ENCODE measurements at places on chromosomes 12 and 14.

DNA sequence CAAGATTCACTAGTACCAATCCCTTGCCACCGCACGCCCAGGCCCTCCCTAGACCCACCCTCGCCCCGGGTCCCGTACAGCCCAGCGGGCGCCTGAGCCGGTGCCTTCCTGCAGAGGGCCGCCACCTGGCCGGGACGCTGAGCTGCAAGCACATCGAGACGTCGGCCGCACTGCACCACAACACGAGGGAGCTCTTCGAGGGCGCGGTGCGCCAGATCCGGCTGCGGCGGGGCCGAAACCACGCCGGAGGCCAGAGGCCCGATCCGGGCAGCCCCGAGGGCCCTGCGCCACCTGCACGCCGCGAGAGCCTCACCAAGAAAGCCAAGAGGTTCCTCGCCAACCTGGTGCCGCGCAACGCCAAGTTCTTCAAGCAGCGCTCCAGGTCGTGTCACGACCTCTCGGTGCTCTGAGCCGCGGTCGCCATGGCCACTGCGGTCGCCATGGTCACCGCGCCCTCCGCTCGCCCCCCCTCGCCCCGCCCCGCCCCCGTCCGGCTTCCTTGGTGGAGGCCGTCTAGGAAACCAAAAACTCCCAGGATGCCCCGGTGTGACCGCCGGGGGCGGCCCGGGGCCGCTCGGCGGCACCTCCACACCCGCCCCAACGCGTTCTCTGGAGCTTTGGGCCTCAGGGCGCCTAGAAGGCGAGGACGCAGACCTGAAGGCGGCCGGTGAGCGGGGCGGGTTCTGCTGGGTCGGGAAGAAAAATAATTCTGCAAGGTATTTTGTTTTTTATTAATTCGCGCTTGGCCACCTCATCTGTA lies 3.7 kb downstream of the REM2 start:
- DNase-seq: peak; percentile 81

DNA sequence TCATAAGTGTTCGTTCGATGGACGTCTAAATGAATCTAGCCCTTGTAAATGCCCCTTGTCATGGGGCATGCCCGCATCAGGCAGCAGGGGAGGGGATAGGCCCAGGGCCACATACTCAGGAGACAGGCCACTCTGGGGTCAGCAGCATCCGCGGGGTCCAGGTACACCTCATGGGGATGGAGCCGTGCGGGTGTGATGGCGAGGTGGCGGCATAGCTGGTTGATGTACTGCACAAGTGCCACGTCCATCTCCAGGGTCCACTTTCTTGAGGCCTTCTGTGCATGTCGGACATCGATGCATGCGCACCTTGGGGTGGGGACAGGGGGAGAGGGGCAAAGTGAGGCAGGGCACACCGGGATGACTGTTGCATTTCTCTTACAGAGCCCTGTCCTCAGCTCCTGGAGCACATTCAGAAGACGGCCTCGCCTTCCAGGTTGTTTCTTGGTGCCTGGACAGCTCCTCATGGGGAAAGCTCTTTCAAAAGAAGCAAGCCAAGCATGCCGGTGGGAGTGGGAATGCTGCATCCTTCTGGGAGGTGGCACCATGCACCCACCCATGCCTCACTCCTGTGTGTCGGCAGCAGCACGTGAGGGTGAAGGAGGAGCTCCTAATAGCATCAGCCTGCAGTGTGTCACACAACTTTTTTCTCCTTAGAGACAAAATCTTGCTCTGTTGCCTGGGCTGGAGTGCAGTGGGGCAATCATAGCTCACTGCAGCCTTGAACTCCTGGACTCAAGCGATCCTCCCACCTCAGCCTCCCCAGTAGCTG lies 47.4 kb downstream of the TRAFD1 start:
- DNase-seq: no peak

DNA sequence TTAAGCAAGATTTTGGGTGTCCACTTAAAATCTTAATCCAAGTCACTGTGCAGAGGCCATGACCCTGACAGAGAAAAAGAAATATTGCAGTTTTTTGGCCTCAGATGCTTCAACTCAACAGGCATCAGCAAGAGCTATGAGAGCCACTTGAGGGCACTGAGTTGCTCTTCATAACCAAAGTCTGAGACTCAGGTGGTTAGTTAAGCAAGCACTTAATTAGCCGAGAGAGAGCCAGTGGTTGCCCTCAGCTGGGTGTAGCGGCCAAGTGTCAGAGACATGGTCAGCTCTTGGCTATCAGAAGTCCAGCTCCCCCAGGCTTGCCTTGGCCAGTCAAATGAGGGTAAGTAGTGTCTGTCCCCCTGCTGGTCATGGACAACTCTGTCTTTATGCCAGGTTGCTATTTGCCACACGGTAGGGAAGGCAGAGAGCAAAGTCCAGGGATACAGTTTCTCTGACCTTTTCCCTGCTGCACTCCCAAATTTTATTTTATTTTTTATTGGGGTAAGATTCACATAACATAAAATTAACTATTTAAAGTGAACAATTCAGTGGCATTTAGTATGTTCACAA lies 9.0 kb upstream of the KRT71 start:
- DNase-seq: no peak

DNA sequence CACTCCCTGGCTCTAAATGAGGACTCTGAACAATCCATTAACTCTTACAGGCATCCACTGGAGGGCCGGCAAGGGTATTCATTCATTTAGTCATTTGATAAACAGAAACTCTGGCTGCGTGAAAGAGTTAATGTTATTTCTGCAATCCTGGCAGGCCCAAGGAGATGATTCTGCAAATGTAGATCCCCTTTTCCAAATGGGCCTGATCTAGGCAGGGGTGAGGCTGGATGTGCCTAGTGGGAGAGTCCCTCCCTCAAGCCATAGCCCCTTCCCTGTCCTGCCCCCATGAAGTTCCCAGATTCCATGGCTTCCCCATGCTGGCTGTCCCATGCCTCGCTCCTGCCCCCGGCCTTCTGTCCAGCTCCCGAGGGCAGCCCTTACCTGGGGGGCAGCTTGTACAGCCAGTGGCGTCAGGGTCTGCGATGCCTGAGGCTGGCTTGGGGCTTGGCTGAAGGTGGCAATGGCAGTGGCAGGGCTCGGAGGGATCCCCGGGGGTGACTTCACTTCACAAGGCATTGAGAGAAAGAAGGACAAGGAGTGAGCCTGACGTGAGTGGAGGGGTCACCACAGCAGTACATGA lies 18.4 kb downstream of the POU6F1 start:
- DNase-seq: no peak

- DNase-seq: no peak
Measured at GRCh38 chr14:95043314-95043713, 114.0 kb downstream of the DICER1 start.

- no peak for DNase-seq
Measured at GRCh38 chr14:55324812-55325211, 53.6 kb downstream of the FBXO34 start.

- no peak for DNase-seq
Measured at GRCh38 chr14:80634106-80634758, 307.3 kb downstream of the CEP128 start.

GRCh38 chr14:50943261-50943942 lies 881 bp downstream of the PYGL start:
- DNase-seq: no peak

DNA sequence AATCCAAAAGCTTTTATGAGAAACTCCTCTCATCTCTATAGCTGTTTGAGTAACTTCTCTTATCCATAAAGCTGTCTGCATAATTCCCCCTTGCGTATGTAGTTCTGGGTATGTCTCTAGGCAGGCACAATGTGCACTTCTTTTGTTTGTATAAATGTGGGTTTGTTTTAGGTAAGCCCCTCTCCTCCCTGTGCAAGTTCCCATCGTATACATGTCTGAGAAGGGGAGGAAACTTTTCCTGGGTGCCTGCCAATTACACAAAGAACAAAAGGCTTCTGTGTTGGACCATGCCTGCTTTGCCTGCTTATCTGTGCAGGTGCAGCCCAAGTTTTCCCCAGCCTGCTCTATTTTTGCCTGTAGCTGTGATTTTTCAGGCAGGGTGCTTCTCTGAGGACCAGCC lies 96.7 kb downstream of the CCER1 start:
- no peak for DNase-seq

DNA sequence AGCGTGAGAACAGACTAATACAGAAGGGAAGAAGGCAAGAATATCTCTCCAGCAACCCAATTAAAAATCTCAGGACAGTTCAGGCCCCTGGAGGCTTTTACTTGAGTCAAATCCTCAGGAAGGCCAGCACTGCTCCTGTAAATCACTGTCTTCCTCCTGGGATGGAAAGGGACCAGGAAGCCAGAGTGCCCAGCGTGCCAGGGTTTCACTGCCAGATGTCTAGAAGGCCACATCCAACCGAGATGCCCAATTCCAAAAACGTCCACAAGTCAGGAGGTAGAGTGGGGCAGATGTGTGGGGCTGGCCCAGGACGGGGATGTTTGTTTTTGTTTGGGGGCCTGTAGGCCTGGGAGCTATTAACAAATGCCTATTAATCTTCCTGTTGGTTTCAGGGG lies 332.0 kb downstream of the MED13L start:
- no peak for DNase-seq

DNA sequence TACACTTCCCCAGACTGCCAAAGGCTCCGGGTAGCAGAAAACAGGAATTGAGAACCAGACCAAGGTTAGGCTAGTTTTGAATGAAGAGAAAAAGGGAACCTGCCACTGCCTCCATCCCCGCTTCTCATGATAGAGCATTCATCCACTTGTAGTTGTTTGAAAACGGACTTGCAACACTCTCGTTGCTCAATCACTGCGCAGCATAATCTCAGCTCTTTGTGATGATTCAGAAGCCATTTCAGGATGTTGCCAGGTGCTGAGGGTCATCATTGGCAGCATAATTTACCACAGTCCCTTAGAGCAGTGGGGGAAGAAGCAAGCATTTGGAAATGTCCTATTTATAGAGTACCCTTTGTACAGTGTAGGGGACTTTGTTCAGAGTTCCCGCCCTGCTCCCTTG lies 25.6 kb downstream of the KCNK13 start:
- DNase-seq: no peak

- DNase-seq: peak; percentile 91
Measured at GRCh38 chr12:50059440-50060119, 2.2 kb downstream of the ASIC1 start.

DNA sequence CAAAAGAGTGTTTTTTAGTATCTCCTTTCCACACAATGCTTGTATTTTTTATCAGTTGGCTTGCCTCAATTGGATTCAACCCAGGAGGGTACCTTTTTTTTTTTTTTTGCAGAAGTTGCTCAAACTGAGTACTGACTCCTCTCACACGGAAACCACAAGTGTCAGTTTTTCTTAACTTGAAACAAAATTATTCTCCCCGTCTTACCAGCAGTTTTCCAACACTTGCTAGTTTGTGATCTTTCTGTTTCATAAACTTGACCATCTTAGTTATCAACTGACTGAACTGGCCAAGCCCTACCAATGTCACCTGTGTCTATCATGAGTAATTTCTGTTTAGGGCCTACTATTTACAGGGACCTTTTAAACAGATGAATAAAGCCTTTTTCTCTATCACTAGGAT lies 34.1 kb upstream of the ITPR2 start:
- no peak for DNase-seq

DNA sequence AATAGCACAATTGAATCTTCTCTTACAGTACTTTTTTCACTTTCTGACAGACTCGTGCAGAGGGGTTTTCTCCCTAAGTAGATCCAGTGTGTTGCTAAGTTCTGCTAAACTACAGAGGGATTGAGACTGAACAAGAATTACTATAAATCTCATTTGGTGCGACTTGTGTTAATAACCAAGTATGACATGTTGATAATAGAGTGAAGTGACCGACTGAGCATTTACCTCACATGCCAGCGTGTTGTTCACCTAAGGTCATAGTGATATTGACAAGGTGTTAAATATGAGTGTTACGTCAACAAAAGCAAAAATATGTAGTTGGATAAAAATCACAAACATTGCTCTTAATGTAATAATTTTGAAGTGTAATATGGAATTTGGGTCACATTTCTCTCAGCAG lies 97.8 kb upstream of the PDE3A start:
- DNase-seq: no peak

DNA sequence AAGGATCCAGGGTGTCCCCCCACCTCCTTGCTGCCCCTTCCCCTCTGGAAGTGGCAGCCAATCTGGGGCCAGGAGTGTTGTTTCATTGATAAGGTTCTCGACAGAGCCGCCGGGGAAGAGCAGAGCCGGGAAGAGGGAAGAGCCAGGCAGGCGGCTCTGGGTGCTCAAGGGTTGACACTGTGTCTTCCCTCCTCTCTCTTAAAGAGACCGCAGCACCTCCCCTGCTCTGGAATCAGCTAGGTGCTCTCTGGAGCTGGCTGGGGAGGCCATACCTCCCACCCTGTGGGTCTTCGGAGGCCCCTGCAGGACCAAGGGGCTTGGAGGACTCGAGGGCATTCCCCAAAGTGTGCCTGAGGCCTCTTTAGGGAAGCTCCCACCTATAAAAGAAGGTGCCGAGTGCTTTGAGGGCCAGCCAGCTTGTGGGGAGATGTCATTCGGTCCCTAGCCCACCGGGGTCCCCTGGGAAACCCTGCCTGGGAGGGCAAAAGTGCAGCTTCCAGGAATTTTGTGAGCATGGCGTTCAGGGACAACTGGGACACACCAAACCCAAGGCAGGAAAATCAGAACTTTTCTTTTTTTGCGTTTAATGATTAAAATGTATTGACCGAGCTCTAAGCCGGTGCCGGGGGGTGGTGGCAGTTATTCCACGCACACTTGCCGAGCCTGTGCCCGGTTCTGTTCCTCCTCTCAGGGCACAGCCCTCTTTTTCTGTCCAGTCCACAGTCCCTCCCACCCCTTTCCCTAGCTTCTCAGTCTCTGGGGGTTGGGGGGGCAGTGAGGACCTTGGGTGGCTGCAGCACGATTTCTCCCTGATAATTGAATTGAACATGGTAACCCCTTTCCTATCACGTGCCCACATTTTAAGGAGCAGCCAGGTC lies 3.0 kb downstream of the SETD1B start:
- no peak for DNase-seq

- no peak for DNase-seq
Measured at GRCh38 chr14:61480704-61481285, 159.4 kb downstream of the PRKCH start.

- no peak for DNase-seq
Measured at GRCh38 chr14:104592785-104593184, 11.8 kb downstream of the TMEM179 start.

GRCh38 chr12:28032811-28033537 lies 60.4 kb upstream of the PTHLH start:
- DNase-seq: no peak

DNA sequence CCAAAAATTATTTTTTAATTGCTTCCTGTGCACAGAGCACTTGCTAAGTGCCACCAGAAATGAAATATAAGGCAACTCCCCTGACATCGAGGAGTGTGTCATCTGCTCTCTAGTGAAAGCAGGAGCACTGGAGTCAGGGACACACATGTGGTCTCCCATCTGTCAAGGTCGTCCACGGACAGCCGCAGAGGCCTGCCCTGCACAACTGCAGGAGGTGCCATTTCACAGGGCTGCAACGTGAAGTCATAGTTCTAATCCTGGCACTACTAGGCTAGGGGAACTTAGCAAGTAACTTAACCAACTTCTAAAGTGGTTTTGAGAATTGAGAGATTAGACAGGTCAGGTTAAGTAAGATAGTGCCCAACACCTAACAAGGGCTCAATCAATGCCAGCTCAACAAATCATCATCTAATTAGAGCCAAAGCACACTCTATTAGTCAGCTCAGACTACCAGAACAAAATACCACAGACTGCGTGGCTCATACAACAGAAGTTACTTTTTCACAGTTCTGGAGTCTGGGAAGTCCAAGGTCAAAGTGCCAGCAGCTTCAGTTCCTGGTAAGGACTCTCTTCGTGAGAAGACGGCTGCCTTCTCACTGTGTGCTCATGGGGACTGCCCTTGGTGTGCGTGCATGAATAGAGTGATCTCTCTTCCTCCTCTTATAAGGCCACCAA lies 30.7 kb downstream of the FOXN3 start:
- no peak for DNase-seq

Data from activated CD8-positive, alpha-beta T cell treated with anti-CD3 and anti-CD28 coated beads for 36 hours (primary cell).